ENCODE measurements at places on chromosomes 2 and 18.

DNA sequence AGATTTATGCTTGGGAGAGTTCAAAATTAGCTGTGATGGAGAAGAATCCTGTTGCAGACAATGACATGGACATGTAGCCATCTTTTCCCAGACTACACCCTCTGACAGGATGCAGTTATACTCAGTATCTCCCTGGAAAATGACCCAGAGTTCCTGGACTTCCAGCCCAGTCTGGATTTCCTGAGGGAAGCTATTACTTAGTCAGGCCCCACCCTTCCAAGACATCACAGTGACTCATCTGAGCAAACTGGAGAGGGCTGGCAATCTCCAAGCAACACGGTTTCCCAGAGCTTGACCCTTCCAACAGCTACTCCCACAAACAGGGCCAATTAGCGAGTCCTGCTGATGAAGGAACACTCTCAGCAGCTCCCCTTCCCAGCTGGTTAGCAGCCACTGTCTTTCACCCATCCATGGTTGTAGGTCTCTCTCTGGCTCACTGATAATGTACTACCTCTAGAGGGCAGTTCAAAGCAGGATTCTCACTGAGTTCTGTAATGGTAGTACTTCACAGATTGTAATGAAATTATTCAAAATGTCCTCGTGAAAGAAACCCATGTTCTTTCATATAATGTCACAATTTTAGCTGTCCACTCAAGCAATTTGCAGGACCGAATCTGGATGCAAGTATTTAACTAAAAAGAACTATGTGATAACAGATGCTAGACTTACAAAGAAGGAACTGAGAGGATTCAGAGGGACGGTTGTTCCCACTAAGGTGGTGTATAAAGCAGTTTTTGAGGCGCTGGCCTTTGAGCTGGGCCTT is 110.2 kb downstream of the MDH1 start:
- H3K4me1 ChIP-seq = peaks cover 3% of the 10 kb centered on the region
- H3K4me3 ChIP-seq = no peak overlapping the region
- no peak for DNase-seq
- H3K36me3 ChIP-seq = no peaks in the 10 kb centered on the region
- no peak overlapping the region for H3K27ac ChIP-seq

GRCh38 chr2:105406221-105406620 is 7.4 kb upstream of the FHL2 start:
- H3K27me3 ChIP-seq = peaks cover 32% of the 10 kb centered on the region
- no peak overlapping the region for H3K4me3 ChIP-seq
- H3K36me3 ChIP-seq = no peaks in the 10 kb centered on the region
- no peak for DNase-seq

DNA sequence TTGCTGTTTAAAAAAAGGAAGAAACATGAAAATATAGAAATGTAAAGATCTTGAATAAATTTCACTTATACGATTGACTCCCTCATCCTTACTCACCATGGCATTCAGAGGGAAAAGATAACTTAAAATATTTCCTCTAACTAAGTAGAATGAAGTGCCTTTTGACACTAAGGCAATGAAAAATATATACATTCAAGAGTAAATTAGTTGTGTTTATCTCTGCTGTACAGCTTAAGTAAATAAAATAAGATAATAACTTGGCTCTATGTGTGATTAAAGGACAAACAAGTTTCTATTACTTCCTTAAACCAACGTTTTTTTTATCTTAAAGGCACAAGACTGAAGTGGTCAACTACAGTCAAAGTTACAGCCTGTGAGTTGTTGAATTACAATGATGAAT is 142.3 kb upstream of the LRRTM4 start:
- no peak overlapping the region for H3K4me3 ChIP-seq
- no peak for DNase-seq
- no peaks in the 10 kb centered on the region for H3K36me3 ChIP-seq
- H3K27me3 ChIP-seq = no peaks in the 10 kb centered on the region
- no peak overlapping the region for H3K27ac ChIP-seq
- H3K4me1 ChIP-seq = no peaks in the 10 kb centered on the region

- H3K4me1 ChIP-seq = peaks cover 5% of the 10 kb centered on the region
- no peak overlapping the region for H3K27ac ChIP-seq
- no peak for DNase-seq
- peaks cover 30% of the 10 kb centered on the region for H3K36me3 ChIP-seq
Measured at GRCh38 chr2:223915071-223915470, 30.1 kb downstream of the WDFY1 start.

DNA sequence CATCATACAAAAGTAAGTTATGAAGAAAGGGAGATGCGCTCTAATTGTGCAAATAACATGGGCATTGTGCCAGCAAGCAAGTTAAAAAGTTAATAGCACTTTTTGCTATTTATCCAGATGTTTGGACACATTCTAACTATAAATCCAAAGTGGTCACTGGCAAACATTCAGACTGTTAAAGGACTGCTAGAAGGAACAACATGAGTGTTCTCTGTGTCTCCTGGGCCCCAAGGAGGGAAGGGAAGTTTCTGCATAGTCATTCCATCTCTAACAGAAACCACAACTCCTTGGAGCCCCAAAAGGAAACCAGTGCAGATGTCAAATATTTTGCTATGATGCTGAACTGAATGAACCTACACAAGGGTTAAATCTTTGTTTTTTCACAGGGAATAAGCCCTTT is 213.3 kb upstream of the HNRNPA3 start:
- no peak overlapping the region for H3K27ac ChIP-seq
- H3K4me1 ChIP-seq = peaks cover 21% of the 10 kb centered on the region

- H3K36me3 ChIP-seq = no peaks in the 10 kb centered on the region
- DNase-seq = no peak
- H3K4me3 ChIP-seq = no peak overlapping the region
- H3K27me3 ChIP-seq = no peaks in the 10 kb centered on the region
- no peak overlapping the region for H3K27ac ChIP-seq
- no peaks in the 10 kb centered on the region for H3K4me1 ChIP-seq
Measured at GRCh38 chr2:229456091-229456490, 185.0 kb upstream of the PID1 start.

DNA sequence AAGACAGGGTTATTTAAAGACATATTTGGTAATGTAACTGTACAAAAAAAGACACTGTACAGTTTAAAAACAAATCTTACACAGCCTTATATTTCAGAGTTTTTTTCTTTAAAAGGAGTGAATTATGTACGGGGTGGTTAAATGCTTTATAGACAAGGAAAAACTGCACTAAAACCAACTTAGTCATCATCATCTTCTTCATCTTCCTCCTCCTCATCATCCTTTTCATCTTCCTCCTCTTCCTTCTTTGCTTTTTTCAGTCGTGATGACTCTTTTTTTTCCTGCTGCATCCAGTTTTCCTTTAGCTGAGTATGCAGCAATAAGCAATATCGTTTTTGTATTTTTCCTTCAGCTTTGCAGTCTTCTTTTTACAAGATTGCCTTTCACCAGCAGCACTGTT is 14.6 kb upstream of the MBOAT2 start:
- no peak overlapping the region for H3K27ac ChIP-seq
- no peak overlapping the region for H3K4me3 ChIP-seq

DNA sequence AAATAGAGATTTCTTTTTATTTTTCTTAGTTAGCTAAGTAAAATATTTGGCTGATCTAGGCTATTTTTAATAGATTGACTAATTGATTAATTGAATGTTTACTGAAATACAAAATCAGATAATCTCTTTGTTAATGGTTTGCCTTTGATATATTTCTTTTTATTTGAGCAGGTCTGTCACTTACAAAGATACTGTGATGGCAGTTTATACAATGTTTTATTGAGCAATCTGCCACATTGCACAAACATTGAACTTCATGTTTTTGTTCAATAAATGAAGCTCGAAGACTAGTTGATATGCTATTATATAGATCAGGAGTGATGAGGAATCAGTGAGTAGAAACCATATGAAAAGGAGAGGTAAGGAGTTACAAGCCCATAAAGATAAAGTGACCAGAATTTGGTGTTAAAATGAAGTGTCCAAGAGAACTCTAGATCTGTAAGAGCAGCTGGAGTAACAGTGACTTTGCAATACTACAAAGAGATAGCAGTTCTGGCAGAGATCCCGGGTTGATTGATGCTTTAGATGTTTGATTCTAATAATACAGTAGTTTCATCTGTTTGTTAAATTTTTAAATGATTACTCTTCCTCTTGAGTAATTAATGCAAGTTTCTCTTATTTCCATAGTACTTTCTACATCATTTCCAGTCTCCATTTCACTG is 574.2 kb downstream of the CCDC85A start:
- no peak for DNase-seq
- H3K27me3 ChIP-seq = no peaks in the 10 kb centered on the region
- no peaks in the 10 kb centered on the region for H3K4me1 ChIP-seq
- H3K36me3 ChIP-seq = no peaks in the 10 kb centered on the region
- H3K27ac ChIP-seq = no peak overlapping the region
- no peak overlapping the region for H3K4me3 ChIP-seq
